SJSA1 (cell line): ENCODE measurements at places on chromosomes 11 and 22.

- DNase-seq: no peak
Measured at GRCh38 chr22:19404676-19405075, 26.9 kb downstream of the HIRA start.

DNA sequence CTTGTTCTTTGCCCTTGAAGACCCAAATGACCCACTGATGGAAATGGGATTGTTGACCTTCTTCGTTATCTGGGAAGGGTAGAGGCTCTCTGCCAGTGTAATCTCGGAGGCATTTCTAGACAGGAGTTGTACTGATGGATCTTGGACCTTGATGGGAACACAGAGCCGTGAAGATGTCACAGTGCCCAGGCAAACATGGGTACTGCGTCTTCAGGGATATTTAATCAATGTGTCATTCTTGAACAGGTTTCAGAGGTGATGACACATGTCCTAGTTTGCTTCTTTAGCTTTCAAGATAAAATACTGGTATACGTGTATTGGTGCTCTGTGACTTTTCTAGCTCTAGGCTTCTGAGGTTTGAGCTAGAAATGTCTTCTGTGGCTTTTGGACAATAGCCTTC is 6.2 kb downstream of the LDLRAD3 start:
- DNase-seq: no peak

- no peak for DNase-seq
Measured at GRCh38 chr22:46373159-46373558, 37.6 kb downstream of the TRMU start.

- DNase-seq: no peak
Measured at GRCh38 chr11:64186492-64187165, 658 bp downstream of the STIP1 start.

DNA sequence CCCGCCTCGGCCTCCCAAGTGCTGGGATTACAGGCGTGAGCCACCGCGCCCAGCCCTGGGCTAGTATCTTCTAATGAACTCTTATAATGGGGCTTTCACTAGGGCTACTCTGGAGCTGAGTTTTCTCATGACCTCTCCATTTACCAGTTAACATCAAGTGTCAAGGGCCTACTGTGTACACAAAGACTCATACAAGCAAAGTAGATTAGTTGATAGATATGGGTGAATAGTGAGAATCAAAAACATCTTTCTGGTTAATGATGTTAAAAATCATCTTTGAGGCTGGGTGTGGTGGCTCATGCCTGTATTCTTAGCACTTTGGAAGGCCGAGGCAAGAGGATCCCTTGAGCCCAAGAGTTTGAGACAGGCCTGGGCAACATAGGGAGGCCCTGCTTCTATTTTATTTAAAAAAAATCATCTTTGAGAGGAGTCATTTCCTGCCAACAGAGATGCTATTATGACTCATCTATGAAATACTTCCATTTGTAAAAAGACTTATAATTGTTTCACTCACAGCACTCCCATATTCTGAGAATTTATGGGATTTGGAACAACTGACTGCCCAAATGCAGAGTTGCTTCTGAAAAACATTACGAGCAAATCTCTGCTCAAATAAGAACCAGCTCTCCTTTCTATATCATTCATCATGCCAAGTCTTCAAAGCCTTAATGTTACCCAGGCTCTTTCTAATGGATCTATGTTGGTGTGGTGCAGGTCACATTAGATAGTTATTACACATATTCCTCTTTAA is 57.0 kb downstream of the GDPD4 start:
- DNase-seq: no peak

- no peak for DNase-seq
Measured at GRCh38 chr22:37448516-37449127, 21.3 kb upstream of the ELFN2 start.

DNA sequence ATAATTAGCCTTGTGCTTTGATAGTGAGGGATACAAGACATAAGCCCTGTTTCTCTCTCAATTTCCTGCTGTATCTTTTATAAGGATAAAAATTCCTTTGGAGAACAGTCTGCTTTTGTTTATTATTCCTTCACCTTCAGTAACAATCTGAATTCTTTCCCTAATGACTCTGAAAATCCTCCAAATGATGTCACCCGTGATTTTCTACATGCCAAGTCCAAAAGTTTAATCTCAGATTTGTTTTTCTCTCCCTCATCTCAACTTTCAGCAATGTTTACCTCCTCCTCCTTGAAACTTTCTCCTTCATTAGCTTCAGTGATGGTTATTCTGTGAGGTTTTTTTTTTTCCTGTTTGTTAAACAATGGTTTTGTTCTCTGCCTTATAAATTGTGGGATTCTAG is 2.2 kb downstream of the OR51E2 start:
- no peak for DNase-seq
